SK-N-SH treated with all-trans-retinoic acid at 6 μM for 48 hours (cell line): ENCODE measurements at places on chromosomes 11 and 22.
A peak's percentile ranks its signal among the peaks of the same experiment; 100 is the strongest.

DNA sequence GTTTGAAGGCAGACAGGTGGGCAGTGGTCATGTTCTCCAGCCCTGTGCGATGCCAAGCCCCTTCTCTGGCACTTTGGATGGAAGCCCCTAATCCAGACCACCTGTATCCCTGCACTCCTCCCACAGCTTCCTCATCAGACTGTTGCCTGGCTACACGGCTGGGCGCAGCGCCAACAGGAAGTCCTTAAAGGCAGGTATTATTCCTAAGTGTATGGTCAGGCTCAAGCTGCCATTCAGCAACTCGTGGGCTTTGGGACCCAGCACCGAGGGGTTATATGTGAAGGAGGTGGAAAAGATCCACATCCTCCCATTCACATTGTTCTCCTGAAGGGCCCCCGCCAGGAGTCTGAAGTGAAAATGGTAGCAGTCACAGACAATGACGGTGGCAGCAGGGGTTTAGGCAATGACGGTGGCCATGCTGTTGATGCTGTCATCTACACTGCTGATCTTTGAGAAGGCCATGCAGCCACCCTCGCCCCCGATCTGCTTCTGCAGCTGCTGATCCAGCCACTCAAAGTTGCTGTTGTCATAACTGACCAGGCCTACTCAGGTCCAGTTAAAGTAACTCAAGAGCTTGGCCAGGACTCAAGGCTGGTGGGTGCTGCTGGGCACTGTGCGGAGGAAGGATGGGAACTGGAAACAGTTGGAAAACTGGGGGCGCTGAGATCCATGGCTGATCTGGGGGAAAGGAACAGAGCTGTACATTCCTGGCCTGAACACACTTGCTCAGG, 27.7 kb downstream of the OR6Q1 start:
- peak; percentile 62; the same call in 1 of the 3 replicates for ATAC-seq

DNA sequence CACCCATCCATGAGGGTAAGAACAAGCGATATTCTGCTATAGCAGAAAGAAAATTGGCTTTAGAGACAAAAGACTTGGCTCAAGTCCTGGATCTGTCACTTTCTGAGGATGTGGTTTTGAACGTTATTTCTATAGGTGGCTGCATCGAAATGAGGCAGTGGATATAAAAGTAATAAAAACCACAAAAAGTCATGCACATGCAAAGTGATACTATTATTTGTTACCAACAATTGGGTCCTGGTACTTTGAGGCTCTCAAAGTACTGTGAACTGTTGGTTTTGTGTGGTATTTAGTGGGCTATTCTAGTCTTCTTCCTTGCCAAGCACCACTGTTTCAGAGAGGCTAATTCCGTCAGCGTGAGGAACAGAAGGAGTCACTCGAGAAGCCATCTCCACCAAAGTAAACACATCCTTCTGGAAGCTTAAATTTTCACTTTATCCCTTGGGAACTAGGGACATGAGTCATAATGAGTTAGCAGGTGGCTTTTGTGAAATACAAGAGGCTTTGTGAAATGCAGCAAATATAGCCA, 13.1 kb downstream of the UBASH3B start:
- no peak for ATAC-seq

- ATAC-seq = peak; percentile 52
Observed at GRCh38 chr11:8807544-8808225, 103.3 kb upstream of the AKIP1 start.

DNA sequence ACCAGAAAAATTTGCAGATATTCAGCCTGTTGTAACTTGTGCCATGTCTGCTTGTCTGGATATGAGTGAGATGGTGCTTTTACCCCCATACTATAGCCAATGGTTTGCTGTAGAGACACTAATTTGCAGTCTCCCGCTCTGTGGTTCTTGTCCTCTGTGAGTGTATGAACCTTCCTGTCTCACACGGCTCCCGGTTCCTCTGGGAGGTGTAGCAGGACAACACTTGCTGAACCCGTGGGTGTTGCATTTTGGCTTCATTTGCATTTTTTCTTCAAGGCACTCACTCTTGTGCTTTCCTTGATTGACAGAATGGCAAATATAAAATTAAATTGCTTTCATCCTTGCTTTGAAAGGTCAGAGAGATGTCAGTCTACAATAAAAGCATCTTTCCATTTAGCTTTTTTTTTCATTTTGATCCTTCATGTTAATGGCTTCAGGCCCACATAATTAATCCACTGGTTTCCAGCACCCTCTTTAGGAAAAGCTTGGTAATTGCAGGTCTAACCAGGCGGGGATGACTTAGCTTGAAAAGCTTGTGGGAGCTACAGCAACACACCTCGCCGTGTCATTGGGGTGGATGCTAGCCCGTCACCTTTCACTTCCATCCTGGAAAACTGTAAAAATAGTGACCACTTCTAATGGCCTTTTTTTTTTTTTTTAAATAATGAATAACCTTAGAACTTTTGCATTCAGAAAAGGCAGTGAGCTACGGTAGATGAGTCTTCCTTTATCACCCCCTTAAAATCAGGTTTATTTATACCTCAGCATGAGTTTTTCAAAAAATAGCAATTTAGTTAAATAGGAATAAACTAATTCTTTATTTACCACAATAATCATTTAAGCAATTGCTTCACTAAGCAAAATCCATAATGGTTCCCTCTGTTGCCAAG, 27.4 kb upstream of the ST14 start:
- ATAC-seq = peak; percentile 92

GRCh38 chr11:122232985-122233384, 117.0 kb upstream of the BLID start:
- no peak for ATAC-seq

- no peak for ATAC-seq
Observed at GRCh38 chr22:49166211-49166610, 661.5 kb downstream of the BRD1 start.

DNA sequence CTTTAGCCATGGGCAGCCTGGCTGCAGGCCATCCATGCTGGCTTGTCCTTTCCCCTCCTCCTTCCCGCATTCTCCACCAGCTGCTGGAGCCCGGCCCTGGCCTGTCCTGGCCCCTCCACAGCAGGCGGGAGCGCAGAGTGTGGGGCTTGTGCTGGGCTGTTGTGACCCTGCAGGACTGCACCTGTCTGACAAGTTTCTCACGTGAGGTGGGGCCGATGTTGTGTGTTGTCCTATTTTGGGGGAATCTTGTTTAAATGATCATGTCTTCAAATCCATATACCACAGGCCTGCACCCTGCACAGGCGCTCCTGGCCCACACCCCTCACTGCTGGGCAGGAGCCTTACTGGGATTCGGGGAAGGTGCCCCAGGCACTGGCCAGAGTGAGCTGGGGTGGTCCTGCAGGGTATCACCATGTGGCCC, 30.4 kb downstream of the TBC1D22A start:
- no peak for ATAC-seq

DNA sequence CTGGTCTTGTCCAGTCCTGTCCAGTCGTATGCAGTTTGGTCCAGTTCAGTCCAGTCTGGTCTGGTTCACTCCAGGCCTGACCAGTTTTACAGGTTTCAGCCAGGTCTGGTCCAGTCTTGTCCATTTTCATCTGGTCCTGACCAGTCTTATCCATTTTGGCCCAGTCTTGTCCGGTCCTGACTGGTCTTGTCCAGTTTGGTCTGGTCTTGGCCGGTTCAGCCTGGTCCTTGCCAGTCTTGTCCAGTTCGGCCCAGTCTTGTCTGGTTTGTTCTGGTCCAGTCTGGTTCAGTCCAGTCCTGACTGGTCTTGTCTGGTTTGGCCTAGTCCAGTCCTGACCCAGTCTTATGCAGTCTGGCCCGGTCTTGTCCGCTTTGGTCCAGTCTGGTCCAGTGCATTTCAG, 380.2 kb downstream of the OR4C45 start:
- no peak for ATAC-seq

- ATAC-seq = peak; percentile 60
Observed at GRCh38 chr22:26367402-26368245, 61.4 kb upstream of the ASPHD2 start.

GRCh38 chr11:304915-305843, 2.4 kb upstream of the IFITM2 start:
- peak; percentile 61; the same call in 2 of the 3 replicates for ATAC-seq

DNA sequence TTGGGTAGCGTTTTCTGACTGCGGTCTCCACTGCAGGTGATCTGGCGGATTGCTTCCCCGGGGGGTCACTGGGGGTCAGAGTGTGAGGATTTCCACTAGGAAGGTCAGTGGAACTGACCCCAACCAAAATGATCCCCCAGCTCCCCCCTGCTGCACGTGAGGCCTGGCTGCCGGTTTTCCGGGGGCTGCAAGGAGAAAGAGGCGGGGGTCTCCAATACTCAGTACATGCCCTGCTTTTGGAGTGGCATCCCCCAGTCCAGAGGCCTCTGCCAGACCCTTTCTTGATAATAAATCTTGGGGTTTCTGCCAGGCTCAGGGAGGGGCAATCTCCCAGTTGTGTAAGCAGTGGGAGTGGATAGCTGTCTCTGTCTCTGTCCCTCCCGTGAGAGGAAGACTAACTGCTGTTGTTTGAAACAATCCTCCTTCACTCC, 71.5 kb upstream of the RTL6 start:
- no peak for ATAC-seq

- ATAC-seq = no peak
Observed at GRCh38 chr11:115845872-115846271, 341.7 kb upstream of the CADM1 start.

- ATAC-seq = no peak
Observed at GRCh38 chr11:13762718-13763117, 94.2 kb downstream of the FAR1 start.

DNA sequence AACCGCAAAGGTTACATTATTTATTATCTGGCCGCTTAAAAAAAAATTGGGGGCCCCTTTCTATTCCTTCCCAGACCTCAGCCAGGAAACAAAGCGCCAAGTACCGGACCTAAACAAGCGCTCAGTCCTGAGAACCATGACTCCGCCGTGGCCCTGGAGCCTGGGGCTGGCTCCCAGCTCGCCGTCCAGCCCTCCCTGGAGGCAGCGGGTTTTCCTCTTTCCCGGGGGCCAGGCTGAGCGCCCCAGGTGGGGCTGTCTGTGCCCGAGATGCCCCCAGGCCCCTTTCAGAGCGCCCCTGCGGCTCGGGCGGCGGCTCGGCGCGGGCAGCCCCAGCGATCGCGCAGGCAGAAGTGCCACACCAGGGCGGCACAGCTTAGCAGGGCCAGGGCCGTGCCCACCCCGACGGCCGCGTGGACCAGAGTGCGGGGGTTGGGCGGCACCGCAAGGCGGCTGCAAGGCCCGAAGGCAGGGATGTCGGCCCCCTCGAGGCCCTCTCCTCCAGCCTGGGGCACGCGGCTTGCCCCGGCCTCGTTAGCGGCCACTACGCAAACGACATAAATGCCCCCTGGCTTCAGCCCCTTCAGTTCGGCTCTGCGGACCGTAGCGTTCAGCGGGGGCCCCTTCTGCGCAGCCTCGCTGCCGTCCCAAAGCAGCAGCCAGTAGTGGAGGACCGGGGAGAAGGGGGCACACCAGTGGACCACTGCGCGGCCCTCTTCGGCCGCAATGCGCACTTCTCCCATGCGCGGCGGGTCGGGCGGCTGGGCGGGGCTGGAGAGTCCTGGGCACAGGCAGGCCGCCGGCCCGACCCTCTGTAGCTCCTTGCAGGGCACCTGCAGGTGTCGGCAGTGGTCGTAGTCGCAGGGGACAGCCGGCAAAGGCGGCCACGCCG, 1.6 kb downstream of the LRRN4CL start:
- ATAC-seq = no peak; the same call in 1 of the 3 replicates

- ATAC-seq = peak; percentile 44
Observed at GRCh38 chr11:43962383-43963278, 20.2 kb downstream of the C11orf96 start.

DNA sequence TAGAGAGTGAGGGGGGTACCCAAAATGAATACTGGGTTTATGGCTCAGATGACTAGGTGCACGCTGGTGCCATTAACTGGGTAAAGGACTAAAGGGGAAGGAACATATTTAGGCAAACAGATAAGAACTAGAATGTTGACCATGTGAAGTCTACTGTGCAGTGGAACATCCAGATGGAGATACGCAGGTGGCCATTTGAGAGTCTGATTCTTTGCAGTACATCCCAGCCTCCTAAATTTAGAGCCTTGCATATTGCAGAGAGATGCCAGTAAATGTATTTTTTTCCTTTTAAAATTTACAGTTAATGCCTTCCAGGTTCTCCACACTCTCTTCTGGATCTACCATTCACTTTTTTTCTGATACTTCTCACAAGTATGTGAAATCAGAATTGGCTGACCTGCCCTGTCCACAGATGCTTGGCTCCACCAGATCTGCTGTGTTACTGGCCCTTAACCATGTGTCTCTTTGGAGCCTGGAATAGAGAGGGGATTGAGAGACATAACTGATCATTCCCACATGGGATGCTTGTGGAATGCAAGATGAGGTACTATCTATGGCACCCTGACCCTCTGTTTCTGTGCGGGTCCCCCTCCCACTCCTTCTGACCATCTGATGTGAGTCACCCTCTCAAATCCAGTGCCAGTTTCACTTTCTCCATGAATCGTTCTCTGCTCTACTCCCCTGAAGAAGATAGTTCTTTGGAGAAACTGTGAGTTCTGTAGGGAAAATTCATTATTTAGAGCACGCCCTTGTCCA, 77.0 kb upstream of the NCAM1 start:
- ATAC-seq = peak; percentile 13; the same call in 1 of the 3 replicates

DNA sequence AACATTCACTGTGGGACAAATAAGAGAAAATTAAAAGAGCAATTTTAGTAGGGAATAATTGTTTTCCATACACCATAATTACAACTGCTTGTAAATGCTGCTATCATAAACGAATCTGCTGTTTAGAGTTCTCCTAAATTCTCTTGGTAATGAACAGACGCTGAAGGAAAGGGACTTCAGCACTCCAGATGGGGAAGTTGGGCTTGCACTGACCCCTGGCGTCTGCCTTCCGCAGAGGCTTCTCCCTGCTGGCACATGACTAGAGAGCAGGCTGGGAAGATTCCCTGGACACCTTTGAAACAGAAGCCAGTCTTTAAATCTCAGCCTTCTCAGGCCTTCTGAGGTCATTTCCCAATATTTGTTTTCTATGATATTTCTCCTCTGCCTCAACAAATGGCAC, 84.1 kb downstream of the NXPE2 start:
- peak; percentile 58; the same call in 2 of the 3 replicates for ATAC-seq

DNA sequence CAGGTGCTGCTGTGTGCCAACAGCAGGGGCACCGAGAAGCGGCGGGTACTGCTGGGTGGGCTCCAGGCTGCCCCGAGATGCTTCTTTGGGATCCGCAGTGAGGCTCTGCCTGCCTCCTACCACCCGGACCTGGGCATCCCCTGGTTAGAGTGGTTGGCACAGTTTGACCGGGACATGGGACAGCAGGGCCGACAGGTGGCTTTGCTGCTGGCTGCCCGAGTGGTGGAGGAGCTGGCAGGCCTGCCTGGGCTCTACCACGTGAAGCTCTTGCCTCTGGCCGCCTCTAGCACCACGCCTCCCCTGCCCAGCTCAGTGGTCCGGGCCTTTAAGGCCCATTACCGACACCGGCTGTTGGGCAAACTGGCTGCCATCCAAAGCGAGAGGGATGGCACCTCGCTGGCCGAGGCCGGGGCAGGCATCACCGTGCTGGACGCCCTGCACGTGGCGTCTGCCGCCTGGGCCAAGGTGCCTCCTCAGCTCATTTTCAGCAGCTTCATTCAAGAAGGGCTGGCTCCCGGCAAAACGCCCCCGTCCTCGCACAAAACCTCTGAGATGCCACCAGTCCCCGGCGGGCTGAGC, 1.9 kb downstream of the TIGD3 start:
- no peak for ATAC-seq

DNA sequence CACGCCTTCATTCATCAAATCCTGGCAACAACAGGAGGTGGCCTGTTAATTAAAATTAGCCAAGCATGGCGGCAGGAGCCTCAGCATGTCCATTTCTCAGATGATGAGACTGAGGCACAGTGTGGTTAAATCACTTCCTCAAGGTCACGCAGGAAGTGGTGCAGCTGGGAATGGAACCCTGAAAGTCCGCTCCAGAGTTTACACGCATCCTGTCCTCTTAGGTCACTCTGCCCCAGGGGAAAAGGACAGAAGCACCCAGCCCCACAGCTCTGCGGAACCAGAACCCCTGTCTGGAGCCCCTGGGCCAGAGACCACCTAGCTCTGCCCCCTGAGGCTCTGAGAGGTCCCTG, 19.6 kb downstream of the RPL3 start:
- no peak for ATAC-seq

- no peak for ATAC-seq
Observed at GRCh38 chr11:117457031-117457785, 129.6 kb downstream of the CEP164 start.
